ENCODE measurements at places on chromosomes 1 and 21.

DNA sequence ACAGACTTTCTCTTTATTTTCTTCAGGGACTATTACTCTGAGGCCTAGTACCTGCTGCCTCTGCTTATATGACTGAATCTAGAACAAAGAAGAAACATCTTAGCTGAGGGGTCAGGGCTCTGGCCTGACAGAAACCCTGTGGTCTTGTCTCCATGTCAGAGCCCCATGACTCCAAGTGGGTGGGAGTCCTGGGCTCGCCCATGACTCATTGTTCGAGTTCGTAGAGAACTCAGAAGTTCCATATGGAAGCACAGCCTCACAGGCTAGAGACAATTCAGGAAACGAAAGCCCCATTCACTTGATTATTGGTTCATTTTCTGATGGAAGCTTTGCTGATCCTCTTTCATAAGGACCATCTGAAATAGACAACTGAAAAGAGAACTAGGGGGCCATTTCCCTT is 73.2 kb downstream of the CD58 start:
- no peak for DNase-seq

DNA sequence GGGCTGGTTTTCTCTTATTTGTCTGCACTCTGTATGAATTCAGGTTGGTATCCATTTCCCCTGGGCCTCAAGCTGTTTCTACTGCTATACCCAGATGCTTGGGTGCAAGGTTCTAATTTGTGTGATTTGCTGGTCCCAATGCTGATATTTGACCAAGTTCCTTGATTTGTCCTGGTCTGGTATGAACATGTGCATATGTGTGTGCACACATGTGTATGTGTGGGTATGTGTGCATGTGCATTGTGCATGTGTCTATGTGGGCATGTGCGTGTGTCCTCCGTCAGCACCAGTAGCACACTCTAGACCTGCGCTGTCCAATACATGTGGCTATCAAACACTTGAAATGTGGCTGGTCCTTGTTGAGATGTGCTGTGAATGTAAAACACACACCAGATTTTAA is 102.4 kb upstream of the TSPAN2 start:
- no peak for DNase-seq

- no peak for DNase-seq
Measured at GRCh38 chr1:119959268-119960220, 63.2 kb upstream of the ADAM30 start.

GRCh38 chr21:44353191-44353970 is at the start of gene TRPM2:
Gene TRPM2 (plus strand): TSS chr21:44353621. CDS start chr21:44353701, 80 bp downstream.
- peak; percentile 77 for DNase-seq

DNA sequence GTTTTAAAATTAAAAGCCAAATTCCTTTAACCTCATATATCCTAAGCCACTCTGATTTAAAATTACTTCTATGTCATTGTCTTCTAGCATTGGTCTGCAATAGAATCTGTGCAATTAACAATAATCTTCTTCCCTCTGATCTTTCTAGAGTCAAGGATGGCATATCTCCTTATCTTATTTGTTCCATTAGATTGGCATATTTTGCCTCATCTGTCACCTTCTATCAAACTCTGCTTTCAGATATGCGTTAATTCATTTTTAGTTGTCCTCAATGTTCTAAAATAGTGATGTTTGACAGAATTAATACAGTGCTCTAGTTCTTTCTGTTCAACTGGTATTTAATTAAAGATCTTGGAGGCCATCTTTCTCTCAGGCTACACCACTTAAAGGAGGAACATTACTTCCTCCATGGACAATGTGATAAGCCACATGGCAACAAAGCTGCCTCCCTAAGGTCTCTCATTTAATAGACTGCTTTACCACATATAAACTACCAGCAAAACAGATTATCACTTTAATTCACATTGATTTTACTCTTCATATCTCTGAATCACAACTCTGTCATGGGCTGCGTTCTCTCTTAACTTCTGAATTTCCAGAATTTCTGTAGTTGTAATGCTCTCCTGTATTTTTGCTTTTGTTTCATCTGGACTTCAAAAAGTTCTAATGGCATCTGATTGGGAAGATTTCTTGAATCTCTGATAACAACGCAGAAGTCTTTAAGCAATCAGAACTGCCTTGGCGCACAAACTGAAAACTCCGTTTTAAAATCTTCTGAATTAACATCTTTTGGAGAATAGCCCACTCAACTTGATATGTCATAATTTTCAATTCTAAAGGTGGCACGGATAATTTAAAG is 2.8 kb downstream of the NRIP1 start:
- DNase-seq, result no peak

DNA sequence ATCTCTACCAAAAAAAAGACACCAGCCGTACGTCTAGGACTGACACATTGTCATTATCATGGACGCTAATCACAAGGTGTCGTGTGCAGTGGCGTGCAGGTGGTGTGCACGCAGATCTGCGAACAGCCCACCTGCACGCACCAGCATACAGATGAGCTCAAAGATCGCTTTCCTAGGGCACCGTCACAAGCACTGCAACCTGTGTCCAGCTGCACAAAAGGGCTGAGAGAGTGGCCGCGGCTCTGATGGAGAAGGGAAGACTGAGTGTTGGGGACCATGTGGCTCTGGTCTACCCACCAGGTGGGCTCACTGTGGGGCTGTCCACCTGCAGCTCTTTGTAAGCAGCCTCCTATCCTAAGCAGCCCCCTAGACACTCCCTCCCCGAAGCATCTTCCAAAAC is 50.9 kb downstream of the S100B start:
- no peak for DNase-seq

- DNase-seq, result peak; percentile 62
Measured at GRCh38 chr21:45154511-45155508, 80.4 kb downstream of the ADARB1 start.

DNA sequence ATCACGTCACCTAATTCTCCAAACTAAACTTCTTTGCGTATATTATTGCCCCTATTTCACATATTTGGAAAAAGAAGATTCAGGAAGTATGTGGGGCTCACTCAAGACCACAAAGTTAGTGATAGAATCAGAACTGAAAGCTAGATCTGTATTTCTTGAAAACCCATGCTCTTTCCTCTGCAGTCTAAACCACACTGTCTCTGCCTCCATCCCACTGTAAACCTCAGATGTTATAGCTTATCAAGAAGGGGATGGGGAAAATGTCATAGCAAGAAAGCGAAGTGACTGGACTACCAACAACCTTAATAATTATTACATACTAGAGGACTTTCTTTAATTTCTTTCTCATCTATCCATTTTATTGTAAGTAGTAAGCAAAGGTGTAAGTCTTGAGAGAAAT is 257.7 kb upstream of the SGIP1 start:
- DNase-seq, result peak; percentile 77

DNA sequence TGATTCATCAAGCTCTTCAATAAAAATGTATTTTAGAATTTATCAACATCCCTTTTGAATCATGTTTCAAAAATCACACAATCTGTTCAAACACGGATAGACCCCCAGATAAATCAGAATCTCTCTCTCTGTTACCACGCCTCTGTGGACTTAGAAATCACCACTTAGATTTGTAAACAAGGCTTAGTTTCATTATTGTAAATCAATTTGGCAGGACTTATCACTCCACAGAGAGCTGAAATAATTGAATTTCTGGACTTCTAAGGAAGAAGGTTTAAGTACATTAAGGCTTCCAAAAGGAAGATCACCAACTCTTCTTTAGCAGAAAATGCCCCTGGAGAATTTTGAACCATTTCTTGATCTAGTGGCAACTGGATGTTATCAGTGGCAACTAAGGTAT is 100.4 kb downstream of the APP start:
- no peak for DNase-seq

DNA sequence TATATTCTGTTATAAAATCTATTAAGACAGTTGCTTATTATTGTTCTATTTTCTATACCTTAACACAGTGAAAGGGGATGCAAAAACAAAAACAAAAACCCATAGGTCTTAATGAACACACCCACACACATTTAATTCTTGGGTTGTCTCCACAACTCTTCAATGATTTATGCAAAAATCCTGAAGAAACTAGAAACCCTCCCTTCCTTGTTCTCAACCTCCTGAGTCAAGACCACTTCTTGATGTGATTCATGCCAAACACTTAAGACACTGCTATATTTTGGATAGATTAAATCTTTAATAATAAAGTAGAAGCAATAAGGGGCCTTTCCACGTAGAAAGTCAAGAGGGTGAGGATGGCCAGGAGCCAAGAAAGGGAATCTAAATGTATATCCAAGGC is 23.4 kb downstream of the SCAF4 start:
- DNase-seq, result no peak

GRCh38 chr1:161096530-161096929 is 1.6 kb upstream of the KLHDC9 start:
- DNase-seq, result no peak

- DNase-seq, result no peak
Measured at GRCh38 chr1:155003227-155003765, 694 bp downstream of the ZBTB7B start.

- DNase-seq, result no peak
Measured at GRCh38 chr1:1419813-1420653, 1.0 kb downstream of the ANKRD65 start.

GRCh38 chr1:225201447-225201846 is 226.4 kb downstream of the LBR start:
- DNase-seq, result no peak

- DNase-seq, result peak; percentile 30
Measured at GRCh38 chr1:2783435-2784397, 17.8 kb downstream of the TTC34 start.

- peak; percentile 97 for DNase-seq
Measured at GRCh38 chr1:154955039-154955717, 721 bp downstream of the PBXIP1 start.

DNA sequence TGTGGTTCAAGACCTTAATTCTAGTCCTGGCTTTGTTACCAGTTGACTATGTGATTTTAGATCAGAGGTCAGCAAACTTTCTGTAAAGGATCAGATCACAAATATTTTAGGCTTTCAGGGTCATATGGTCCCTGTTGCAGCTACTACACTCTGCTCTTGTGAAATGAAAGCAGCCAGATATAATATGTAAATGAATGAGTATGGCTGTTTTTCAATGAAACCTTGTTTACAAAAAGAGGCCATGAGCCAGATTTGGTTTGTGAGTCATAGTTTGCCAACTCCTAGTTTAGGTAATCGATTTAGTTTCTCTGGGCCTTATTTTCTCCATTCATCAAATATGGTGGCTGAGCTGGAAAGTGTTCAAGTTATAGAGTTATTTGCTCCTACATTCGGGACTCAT is 346.7 kb downstream of the NUF2 start:
- DNase-seq, result no peak

DNA sequence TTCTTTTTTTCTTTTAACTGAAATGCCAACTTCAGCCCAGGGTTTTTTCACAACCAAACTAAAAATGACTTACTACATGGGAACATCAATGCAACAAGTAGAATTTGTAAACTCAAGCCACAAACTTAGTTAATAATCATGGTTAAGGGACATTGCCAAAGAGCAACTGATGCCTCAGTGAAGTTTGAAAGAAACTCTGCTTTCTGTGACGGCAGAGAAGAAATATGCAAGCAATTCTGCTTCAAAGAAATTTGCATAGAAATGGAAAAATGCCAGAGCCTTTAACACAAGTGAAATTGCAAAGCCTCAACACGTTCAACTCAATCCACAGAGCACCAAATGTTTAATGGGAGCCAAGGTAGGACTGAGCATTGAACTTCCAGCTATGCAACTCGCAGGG is 5.0 kb upstream of the CHD5 start:
- no peak for DNase-seq

DNA sequence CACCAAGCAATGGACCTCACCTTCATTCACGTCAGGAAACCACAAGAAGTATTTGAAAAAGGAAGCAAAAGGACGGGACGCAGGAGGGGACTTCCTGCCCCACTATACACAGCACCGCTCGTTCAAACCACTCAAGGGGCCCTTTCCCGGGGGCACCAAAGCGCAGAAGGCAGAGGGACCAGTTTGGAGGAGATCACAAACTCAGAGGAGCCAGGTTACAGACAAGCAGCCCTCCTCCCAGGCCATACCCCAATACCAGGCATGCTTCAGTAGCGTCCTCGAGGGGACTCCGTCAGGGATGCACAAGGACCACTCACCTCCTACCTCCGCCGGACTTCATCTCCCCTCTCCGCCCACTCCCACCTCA is 685 bp downstream of the CRTC2 start:
- DNase-seq, result peak; percentile 72

GRCh38 chr1:1614204-1614953 is 921 bp upstream of the MIB2 start:
- DNase-seq, result peak; percentile 71

DNA sequence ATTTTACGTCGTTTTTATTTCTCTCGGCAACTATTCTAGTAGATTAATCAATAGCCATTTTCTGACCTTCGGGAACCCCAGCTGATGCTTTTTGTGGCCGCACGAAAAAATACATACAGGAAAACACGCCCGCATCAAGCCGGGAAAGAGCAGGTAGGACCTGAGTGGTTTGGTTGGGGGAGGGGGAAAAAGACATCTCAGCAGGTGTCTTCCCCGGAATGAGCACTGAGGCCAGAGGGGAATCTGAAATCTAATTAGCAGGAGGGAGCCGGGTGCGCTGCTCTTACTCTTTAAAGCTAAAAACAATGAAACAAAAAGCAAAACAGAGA is 618 bp upstream of the FOXD3 start:
- no peak for DNase-seq

- DNase-seq, result no peak
Measured at GRCh38 chr21:15010645-15011044, 54.2 kb downstream of the NRIP1 start.

- no peak for DNase-seq
Measured at GRCh38 chr1:21608798-21609197, 60.4 kb downstream of the RAP1GAP start.

GRCh38 chr1:202682477-202682876 is 27.8 kb downstream of the SYT2 start:
- DNase-seq, result no peak

- no peak for DNase-seq
Measured at GRCh38 chr1:89989799-89990198, 5.1 kb upstream of the ZNF326 start.

DNA sequence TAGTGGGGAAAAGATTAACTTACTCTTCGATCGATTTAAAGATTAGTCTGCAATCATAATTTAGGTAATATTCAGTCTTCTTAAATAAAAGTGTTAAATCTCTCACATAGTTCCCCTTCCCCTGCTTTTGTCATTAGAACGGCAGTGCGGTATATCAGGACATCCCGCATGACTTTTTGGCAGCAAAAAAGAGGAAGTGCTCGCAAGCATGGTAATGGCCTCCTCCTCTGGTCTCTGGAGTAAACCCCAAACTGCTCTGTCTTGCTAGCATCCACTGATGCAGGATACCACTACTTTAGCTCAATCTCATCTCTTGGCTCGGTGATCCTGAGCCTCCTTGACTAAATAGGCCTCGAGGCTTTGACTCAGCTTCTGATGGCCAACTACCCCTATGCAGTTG is 78.7 kb upstream of the VAV3 start:
- DNase-seq, result no peak

- DNase-seq, result no peak
Measured at GRCh38 chr1:70993798-70994197, 53.8 kb downstream of the PTGER3 start.

- no peak for DNase-seq
Measured at GRCh38 chr1:30036666-30037065, 686.7 kb downstream of the MATN1 start.

GRCh38 chr1:109371341-109371739 is 26.4 kb downstream of the SORT1 start:
- DNase-seq, result no peak

GRCh38 chr1:235997049-235997448 is 67.8 kb downstream of the NID1 start:
- no peak for DNase-seq
